ENCODE measurements at places on chromosomes 7 and 10.

- DNase-seq: no peak
These were observed 986 bp downstream of the NRP1 start for GRCh38 chr10:33333260-33334101.

DNA sequence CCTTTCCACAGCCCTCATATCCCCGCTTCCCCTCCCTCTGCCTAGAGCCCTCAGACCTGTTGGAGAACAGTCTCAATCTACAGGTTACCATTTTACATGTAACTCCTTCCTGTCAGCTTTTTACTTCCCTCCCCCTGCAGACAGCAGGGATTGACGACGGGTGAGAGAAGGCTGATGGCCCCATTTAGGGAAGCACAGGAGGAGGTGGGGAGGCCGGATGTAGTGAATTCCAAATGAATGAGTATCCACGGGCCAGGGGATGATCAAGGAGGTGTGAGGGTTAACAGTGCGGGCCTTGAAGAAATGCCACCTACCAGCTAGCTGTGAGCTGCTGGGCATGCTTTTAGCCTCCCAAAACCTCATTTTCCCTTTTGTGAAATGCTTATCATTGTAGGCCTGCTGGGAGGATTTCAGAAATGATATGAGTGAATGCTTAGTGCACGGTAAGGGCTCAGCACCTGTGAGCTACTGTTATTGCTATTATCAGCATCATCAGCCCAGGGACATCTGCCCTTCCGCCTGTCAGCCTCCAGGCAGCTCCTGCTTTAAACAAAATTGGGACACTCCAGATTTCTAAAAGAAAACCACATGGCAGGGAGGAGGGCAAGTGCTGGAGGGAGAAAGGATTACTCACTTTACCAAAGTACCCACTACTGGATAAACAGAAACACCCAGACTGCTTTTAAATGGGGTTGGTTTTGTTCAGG is 6.5 kb upstream of the NANOS1 start:
- no peak for DNase-seq

- no peak for DNase-seq
These were observed 6.4 kb downstream of the PON1 start for GRCh38 chr7:95317966-95318365.

DNA sequence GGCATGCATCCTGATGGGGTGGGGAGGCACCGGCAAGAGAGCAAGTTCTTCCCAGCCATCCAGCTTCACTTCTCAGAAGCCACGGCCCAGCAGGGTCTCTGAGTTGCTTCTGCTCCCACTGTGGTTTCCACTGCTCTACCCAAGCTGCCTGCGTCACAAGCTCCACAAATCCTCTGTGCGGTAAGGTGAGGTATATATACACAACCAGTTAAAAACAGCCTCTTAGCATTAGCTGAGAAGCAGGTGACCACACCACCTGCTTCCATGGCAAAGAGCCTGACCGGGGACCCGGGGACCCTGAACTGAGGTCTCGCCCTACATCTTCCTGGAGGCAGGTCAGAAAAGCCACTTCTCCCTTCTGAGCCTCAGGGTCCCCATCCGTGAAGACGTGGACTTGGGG is 46.9 kb upstream of the NPFFR1 start:
- no peak for DNase-seq

GRCh38 chr7:64180989-64181388 is 26.0 kb upstream of the ZNF735 start:
- DNase-seq: no peak

DNA sequence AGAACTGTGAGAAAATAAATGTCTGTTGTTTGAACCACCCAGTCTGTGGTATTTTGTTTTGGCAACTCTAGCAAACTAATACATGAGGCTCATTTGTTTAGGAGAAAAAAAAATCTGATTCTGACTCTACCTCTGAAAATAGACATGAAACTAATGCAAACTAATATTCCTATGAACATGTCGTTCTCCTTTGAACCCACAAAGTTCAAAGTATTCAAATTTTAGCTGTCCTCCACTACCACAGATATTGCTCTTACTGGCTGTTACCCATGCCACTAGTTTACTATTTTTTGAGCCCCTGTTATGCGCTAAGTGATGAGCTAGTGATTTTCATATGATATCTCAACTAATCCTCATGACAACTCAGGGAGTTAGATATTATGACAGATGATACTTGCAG is 58.8 kb upstream of the ZNF804B start:
- DNase-seq: no peak

- no peak for DNase-seq
These were observed 566.1 kb upstream of the NRP1 start for GRCh38 chr10:33900596-33900995.

DNA sequence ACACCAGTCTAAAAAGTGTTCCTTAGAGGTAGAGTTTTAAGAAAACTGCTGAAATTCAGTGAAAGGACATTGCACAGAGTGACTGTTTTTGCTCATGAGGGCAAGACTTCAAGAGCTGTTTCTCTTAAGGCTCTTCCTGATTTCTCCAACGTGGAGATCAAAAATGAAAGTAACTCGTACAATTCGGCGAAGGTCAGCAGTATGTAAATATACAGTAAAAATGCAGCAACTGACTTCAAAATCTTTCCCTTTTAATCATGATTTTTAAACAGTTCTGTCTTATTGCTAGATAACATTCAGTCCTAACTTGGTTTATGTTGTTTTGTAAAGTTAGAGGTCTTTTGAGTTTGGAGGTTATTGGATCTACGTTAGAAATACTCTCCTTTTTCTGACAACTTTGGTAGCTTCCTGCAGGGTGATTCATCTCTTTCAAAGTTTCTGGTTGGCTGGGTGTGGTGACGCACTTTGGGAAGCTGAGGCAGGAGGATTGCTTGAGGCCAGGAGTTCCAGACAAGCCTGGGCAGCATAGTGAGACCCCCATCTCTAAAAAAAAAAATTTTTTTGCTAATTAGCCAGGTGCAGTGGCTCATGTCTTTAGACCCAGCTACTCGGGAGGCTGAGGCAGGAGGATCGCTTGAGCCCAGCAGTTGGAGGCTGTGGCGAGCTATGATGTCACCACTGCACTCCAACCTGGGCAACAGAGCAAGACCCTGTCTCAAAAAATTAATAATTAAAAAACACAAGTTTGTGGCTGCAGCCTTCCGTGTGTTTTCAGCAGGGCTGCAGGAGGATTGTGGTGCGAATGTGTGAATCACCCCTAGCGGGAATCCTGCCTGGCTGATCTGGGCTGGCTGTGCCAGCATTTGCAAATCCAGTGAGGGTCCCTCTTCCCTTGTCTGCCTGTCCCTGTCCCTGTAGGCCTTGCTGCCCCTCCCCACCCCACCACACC is 29.2 kb upstream of the AP5Z1 start:
- DNase-seq: no peak

- DNase-seq: no peak
These were observed 29.5 kb upstream of the ANKRD2 start for GRCh38 chr10:97543025-97543546.

All from neural progenitor cell (in vitro differentiated cells).